Activated CD8-positive, alpha-beta T cell treated with anti-CD3 and anti-CD28 coated beads, Interleukin-2, amount 10 ng/mL, durations not matched to agents 7 days and 5 days (primary cell): ENCODE measurements at places on chromosomes 11 and 22. TPM values are rescaled to one million over a fixed set of nuclear protein-coding genes. Genes with fewer than 3 reads are reported as not detected.
A peak's percentile ranks its signal among the peaks of the same experiment; 100 is the strongest.

The KRTAP5-8 gene
- total RNA-seq: 0.24 TPM

The DGCR6L gene
- total RNA-seq: 50.4 TPM

The FOLR1 gene
- not detected for total RNA-seq

DNA sequence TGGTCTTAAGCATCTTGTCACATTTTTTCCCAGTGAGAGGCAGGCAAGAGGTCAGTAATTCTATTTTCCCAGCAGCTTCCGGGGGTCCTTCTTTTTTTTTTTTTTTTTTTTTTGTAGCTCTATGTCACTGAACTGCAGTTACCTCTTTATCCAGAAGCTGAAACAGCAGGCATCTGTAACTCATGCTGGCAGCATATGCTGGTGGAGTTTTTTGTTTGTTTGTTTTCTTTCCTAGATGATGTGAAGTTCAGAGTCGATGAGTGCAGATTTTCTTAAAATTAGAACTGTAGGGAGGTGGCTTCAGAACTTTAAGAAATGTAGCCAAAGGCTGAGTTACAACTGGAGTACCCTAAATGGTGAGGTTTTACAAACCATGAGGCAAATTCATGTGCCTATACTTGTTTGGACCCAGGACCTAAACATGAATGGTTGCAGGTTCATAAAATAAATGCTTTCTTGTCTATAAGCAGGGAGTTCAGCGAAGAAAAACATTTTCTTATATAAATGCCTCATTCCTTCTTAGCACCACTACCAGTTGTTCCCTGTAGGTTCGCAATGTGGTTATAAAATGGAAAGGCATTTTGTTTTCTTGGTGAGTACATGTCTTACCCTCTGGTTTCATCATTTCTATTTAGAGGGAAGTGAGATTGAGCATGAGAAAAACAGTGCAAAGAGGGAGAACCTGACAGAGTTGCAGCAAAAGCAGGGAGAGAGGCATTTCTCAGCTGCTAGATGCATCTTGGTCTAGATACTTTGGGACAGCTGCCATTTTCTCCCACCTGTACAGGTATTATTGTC is 84.0 kb downstream of the TRIM44 start:
- DNase-seq: no peak

- DNase-seq: no peak
Measured at GRCh38 chr11:26359055-26359454, 27.1 kb downstream of the ANO3 start.

DNA sequence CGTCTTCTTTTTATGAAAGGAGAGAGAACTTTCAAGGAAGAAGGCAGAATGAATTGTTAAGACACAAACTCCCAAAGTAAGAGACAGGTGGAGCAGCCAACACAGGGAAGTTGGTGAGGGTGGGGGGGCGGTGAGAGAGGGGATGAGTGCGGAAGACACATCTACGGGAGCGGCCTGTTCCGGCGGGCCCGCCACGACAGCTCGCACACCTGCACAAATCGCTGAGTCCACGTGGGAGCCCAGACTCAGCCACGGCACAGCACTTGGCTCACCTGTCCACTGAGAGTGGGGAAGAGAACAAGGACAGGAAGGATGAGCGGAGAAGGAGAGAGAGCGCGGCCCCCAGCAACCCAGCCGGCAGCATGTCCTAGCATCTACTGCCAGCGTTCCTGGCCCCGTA is 331.1 kb downstream of the CADM1 start:
- DNase-seq: no peak

DNA sequence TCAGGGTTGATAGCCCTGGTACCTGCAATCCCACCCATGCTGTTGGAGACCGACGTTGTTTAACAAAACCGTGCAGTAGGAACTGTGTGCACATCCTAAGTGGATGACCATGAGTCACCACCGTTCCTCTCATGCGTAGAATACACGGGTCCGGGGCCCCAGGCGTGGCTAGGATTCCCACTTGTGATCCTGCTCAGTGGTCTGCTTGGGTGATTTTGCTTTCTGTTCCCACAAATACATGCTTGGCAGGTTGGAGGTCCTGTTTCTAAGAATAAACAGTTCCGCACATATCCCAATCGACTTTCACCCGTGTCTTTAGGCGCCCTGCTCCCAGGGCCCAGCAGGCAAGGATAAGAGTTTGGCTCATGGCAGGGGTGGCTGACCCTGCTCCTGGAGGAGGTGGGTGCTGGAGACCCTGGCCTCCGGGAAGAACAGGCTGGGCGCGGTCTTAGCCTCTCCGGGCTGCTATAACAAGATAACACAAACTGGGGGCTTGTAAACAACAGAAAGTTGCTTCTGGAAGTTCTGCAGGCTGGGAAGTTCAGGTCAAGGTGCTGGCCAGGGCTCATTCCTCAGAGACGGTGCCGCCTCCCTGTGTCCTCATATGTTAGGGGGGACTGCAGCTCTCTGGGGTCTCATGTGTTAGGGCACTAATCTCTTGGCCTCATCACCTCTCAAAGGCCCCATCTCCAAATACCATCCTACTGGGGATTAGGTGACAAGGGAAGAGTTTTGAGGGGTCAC is 1028.3 kb downstream of the BRD1 start:
- no peak for DNase-seq

GRCh38 chr11:95692526-95693260 is 96.9 kb downstream of the FAM76B start:
- DNase-seq: no peak

DNA sequence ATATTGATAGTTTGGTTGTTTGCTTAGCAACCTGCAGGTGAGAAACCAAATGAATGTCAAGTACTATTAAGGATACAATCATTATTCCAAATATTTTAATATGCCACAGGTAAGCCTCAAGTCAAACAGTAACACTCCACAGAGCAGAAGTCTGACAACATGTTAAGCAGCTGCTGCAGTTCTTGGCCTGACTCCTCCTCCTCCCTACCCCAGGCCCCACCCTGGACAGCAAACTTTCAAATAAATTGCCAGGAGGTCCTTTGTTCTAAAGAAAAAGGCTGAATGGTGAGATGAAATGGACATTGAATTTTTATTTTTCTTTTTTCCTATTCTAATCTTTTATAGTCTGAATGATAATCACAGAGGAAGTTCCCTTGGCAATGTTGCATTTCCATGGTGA is 260.0 kb upstream of the POU2AF2 start:
- no peak for DNase-seq

GRCh38 chr11:117790279-117790678 is 6.7 kb downstream of the DSCAML1 start:
- DNase-seq: no peak

DNA sequence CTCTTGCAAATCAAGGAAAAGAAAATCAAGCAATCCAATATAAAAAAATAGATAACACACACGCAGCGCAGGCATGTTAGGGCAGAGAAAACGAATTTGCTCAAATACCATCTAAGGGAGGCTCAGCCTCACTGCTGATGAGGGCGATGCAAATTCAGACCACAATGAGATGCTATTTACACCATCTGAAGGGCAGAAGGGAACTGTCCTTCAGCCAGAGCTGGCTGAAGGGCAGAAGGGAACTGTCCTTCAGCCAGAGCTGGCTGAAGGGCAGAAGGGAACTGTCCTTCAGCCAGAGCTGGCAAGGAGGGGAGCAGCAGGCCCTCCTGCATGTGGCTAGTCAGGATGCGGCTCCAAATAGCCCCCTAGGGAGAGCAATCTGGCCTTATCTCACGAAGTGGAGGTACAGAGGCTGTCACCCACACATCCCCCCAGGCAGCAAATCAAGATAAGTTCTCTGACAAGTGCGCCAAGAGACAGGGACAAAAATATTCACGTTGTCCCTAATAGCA is 7.6 kb upstream of the SLC39A13 start:
- no peak for DNase-seq

DNA sequence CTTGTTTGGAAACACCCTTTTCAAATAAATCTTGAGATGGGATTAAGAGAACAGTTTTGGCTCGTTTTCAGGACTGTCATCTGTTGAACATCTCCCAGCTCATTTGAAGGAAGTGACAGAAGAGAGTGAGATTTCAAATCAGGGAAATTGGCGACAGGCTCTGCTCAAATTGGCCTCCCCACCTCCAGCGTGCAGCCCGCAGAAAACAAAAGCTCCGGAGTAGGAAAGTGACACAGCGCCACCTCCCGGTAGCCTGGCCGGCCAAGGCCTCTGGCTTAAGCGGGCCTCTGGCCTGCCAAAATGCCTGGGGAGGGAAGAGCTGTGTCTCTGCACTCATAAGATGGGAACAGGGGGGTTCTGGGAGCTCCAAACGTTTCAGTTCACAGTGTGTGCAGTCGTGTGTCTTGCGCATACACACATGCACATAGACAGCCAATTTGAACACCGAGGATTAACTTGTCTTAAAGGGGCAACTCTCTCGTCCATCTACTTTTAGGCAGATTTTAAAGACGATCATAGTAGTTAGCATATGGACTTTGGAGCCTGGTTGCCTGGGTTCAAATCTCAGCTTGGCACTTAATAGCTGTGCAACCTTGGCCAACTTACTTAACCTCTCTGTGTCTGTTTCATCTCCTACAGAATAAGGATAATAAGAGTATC is 132.7 kb upstream of the RCN1 start:
- peak; percentile 66 for DNase-seq

GRCh38 chr11:30434901-30435300 is 112.0 kb downstream of the ARL14EP start:
- DNase-seq: no peak

DNA sequence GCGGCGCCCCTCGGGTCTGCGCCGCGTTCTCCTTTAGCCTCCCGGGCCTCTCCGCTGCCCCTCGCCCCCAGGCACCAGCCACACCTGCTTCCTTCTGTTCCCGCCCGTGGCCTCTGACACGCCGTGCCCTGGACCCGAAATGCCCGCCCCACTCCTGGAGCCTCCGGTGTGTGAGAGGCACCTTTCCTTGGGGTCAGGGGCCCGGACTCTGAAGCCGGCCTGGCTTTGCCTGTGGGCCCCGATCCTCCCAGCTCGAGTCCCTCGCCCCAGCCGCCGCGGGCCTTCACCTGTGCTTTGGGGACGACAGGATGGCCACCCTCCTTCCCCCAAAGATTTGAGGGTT is 661 bp upstream of the CDPF1 start:
- no peak for DNase-seq

DNA sequence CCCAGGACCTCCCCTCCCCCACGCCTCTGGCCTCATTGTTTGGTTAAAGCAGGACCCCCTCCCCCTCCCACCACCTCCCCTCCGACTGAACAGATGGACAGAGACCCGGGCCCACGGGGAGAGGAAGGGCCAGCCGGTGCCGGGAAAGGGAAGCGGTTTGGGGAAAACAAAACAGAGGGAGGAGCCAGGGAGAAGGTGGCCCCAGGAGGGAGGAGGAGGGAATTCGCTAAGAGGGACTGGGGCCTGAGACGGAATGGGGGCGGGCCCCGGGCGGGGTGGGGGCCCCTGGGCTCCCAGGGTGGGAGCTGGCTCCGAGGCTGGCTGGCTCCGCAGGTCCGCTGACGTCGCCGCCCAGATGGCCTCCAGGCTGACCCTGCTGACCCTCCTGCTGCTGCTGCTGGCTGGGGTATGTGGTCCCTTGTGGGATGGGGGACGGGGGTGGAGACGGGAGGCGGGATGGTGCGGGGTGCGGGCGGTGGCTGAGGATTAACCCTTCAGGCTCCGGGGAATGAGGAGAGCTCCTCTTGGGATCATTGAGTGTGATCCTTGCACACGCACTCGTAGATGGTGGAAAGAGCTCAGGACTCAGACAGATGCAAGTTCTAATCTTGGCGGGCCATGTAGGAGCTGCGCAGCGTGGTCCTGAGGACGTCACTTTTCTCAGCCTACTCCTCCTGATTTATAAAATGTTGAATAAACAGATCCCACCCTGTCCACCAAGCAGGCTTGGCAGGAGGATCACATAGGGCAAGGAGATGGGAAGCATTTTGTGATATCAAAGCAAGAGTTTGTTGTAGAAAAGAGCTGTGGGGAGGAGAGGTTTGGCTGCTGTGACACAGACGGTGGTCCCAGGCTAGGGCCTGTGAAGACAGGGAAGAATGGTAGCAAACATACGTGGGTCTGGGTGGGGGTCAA is 688 bp downstream of the SERPING1 start:
- DNase-seq: no peak

DNA sequence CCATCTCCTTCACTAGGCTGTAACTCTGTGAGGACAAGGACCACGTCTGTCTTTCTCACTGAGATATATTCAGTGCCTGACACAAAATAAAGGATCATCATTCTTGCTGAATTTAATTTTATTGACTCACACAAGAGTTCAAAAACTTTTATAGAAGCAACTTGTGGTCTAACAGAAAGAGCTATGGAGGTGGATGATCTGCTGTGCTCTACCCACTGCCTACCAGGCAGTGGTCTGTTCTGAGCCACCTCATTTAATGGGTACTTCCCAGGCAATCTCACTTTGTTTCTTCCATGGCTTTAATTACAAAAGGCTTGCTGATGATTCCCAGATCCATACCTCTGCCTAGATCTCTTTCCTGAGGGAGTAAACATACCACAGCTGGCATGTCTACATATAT is 4.7 kb downstream of the BTBD18 start:
- DNase-seq: no peak

DNA sequence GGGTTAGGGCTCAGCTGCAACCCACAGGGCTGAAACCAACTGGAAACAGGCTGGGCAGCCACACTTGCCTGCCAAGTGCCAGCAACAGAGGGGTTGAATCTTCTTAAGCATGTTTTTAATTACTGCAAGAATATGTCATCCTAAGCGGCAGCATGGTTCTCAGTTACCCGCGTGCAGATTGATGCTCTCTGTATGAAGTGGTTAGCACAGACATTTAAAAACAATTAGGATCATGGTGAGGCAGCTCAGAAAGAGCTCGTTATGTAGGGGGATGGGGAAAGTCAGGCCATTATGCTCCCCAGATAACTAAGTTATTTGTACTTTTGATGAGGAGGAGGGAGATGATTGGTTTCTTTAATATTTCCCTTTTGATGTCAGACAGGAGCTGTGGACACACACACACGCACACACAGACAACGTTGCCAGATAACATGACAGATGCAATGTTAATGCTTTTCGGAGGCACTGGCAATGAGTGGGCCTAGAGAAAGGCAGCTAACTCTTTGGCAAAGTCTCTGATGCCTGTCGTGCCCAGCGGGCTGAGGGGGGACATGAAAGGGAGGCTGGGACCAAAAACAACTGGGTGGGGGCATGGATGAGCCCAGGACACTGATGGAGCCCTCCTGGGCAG is 389.7 kb downstream of the NXPE2 start:
- DNase-seq: no peak

DNA sequence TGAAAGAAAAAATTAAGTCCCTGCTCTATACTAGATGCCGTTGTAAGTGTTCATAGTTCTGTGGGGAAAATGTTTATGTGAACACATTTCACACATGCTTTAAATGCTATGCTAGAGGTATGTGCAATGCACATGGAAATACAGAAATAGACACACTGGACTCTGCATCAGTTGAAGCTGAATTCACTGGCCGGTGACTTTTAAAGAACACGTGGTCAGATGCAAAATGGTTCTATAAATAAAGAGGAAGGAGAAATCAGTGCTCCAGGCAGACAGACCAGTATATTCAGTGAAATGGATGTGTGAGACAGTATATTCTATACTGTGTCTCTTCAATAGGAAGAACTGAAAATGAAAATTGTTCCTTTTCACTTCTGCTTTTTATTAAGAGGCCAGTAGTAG is 29.9 kb downstream of the TRPC6 start:
- DNase-seq: no peak
